D341Med (cell line): ENCODE measurements at places on chromosomes 4 and X.

DNA sequence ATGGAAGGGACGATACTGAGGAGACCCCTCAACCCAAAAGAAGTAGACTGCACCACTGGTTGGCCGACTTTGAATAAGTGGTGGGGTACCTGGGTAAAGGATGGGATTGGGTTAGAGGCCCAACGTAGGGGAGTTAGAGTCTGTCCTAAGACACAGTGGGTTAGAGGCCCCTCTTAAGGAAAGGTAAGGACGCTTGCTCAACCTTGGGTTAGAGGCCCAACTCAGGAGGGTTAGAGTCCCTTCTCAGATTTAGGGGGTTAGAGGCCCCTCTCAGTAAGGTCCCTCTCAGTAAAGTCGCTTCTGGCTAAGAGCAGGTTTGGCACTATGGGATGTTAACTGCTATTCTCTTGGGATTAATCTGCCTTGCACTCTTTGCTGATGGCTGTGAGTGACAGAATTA, 81.3 kb downstream of the ACOX3 start:
- DNase-seq: no peak

DNA sequence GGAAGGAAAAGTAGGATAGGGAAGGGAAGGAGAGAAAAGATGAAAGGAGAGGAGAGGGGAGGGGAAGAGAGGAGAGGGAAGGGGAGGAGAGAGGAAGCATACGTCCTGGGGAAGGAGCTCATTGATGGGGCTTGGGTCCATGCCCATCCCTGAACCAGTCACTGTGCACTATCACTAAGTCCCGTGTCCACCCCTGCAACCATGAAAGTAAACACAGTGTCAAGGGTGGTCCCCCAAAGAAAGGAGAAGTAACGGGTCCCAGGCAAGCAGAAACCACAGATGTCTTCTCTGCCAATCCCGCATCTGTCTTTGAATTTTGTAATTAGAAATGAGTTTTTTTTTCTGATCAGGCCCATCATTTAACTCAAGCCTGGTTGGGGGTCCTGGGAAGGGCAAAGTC, 55.2 kb downstream of the LGI2 start:
- DNase-seq: no peak

DNA sequence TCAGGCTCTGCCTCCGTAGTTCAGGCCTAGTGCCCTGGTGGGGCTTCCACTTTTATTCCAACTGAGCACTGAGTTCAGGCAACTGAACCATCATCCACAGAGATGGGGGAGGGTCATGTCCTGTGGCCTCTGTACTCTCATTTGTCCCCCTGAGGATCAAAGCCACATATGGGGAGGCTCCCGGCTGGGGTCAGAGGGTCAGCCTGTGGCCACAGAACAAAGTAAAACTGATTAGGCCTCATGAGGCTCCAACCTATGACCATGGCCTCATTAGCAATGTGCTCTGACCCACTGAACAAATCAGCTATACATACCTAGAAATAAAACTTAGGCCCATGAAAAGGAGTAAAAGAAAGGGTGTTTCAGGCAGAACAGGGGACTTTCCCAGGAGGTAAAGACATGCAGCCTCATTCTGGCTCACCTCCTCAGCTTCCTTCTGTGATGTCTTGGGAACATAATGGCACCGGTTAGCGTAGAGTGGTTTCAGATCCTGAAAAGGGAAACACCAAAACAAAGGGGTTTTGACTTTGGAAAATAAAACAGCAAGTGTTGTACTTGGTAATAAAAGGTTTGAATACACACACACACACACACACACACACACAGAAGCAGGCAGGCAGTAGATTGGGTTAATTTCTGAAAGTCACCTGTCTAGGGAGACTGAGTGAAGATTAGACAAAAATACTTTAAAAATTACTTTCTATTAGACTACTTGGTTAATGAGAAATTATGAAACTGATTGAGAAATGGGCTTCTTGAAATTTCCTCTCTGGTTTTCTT, 24.3 kb downstream of the TMEM255A start:
- DNase-seq: no peak

- no peak for DNase-seq
Measured at GRCh38 chr4:153595894-153596601, 88.0 kb upstream of the TLR2 start.

GRCh38 chrX:102712216-102712966, at the start of gene GPRASP2:
Gene GPRASP2, plus strand, starts transcription at chrX:102712448. Its CDS starts 2,422 bp downstream, at chrX:102714870.
- peak; percentile 56 for DNase-seq

DNA sequence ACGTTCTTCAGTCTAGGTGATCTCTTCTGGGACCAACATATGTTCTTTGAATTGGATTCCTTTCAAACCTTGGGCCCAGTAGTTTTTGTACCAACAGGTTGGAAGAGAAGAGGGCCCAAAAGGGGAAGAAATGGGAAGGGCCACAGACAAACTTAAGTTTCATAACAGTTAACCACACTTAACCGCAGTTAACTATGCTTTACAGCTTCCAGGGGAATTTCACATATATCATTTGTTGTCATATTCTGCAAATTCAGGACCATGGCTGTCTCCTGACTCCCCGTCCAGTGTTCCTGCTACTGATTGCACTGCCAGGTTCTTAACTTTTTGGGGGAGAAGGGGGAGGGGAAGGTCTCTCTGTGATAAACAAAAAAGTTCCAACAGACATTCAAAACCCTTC, 34.6 kb downstream of the RTL5 start:
- DNase-seq: no peak

- DNase-seq: no peak
Measured at GRCh38 chr4:75016472-75016871, 83.6 kb downstream of the PARM1 start.

DNA sequence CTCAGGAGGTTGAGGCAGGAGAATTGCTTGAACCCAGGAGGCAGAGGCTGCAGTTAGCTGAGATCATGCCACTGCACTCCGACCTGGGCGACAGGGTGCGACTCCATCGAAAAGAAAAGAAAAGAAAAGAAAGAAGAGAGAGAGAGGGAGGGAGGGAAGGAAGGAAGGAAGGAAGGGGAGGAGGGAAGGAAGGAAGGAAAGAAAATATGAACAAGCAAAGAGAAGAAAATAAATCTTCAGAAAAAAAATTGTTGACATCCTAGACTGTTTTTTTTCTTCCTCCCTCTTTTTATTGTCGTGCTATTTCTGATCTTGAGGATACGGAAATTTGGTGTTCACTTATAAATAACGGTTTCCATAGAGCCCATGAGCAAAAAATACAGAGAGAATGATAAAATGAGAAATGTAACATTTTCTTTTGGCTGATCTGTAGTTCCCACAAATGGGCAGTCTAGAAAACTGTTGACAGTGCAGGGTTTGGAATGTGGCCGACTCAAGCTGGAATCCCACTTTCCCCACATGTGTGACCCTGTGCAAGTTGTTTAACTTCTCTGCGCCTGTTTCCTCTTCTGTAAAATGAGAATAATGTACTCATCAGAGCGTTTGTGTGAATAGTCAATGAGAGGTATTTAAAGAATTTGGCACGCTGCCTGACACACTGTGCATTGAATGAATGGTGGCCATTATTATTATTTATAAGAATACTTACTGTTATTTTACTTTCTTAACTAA, 19.4 kb downstream of the SORBS2 start:
- no peak for DNase-seq

GRCh38 chr4:1978741-1979476, 29.9 kb downstream of the NELFA start:
- DNase-seq: no peak

GRCh38 chr4:149964001-149964796, 114.0 kb upstream of the DCLK2 start:
- DNase-seq: no peak

GRCh38 chr4:5114950-5115349, 63.7 kb downstream of the STK32B start:
- DNase-seq: no peak

- no peak for DNase-seq
Measured at GRCh38 chrX:21837056-21837455, 2.4 kb upstream of the MBTPS2 start.

DNA sequence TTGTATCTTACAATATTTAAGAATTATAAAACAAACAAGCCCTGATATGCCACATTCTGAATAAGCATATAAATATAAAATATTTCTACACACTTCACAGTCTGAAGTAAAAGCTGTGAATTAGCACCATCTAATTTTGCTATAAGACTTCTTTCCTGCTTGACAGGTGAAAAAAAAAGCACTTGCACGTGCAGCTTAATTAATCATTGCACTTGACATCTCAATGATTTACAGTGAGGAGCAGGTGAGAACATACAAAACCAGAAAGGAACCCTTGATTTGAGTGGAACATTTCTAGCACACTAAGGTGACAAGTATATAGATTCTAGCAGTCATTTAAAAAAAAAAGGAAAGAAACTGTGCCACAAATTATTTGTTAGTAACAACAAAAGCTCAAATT, 47.9 kb downstream of the CHIC2 start:
- DNase-seq: no peak

- peak; percentile 58 for DNase-seq
Measured at GRCh38 chr4:154491341-154492271, at the start of gene DCHS2. Gene DCHS2, minus strand, starts transcription at chr4:154491799. Its CDS starts 444 bp downstream, at chr4:154491355.

DNA sequence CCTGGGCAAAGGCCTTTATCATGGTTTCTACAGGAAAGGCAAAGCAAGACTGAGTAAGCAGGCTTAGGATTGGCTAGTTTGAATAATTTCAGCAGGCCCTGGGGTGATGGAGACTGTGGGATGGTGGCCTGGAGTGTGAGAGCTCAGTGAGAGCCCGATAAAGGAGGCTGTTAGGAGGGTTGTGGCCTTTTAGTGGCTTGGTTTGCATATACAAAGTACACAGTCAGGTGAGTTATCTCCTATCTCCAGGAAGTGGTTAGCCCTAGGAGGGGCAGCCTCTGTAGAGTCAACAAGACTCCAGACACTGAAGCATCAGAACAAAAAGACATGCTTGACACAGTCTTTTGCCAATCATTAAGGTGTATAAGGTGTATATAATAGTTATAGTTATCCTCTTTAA, 157.2 kb downstream of the CFAP299 start:
- no peak for DNase-seq

- no peak for DNase-seq
Measured at GRCh38 chr4:183366206-183366835, 44.1 kb upstream of the CLDN24 start.

GRCh38 chrX:15882704-15883539, 28.3 kb upstream of the AP1S2 start:
- DNase-seq: no peak

GRCh38 chr4:54971474-54971950, 153.9 kb downstream of the KDR start:
- peak; percentile 61 for DNase-seq

DNA sequence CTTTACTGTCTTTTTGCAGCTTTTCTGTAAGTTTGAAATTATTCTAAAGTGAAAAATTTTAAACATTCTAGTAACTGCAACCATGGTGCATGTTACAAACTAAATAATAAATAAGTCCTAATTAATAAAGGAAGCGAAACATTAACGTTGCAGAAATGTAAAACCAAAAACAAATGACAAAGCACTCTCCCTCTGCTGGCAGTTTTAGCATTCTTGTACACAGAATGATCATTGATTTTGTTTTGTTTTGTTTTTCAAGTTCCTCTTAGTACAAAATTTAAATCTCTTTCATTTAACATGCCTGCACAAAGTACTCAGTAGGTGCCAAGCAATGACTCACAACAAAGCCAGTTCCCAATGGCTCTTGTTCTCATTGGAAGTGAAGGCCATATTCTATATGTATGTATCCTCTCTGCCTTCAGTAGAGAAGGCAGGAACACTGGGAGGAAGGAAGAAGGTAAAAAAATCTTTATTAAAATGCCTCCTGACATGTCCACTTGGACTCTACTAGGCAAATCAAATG, 13.7 kb upstream of the TMSB4X start:
- DNase-seq: no peak

DNA sequence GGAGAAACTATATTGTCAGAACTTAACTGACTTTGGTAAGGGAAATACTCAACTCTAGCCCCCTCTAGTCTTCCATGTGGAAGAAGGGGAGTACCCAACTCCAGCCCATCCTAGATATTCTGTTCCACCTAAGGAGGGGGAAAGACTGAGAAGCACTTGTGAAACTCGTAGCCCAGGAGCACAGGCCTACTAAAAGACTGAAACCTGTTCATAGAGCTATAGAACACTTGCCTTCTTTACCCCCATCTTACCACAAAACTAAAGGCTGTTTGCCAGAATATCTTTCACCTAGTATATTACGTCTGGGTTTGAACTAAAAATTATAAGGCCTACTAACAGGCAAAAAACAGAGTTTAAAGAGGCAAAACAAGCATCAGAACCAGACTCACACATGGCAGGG, 15.5 kb downstream of the CLDN22 start:
- DNase-seq: no peak

- no peak for DNase-seq
Measured at GRCh38 chr4:28621591-28621990, 1761.0 kb downstream of the STIM2 start.

GRCh38 chr4:65241257-65241997, 428.9 kb downstream of the EPHA5 start:
- no peak for DNase-seq

GRCh38 chrX:40174001-40174853, 76.5 kb upstream of the BCOR start:
- DNase-seq: no peak

- DNase-seq: no peak
Measured at GRCh38 chr4:77047037-77047436, 28.8 kb downstream of the CCNI start.

DNA sequence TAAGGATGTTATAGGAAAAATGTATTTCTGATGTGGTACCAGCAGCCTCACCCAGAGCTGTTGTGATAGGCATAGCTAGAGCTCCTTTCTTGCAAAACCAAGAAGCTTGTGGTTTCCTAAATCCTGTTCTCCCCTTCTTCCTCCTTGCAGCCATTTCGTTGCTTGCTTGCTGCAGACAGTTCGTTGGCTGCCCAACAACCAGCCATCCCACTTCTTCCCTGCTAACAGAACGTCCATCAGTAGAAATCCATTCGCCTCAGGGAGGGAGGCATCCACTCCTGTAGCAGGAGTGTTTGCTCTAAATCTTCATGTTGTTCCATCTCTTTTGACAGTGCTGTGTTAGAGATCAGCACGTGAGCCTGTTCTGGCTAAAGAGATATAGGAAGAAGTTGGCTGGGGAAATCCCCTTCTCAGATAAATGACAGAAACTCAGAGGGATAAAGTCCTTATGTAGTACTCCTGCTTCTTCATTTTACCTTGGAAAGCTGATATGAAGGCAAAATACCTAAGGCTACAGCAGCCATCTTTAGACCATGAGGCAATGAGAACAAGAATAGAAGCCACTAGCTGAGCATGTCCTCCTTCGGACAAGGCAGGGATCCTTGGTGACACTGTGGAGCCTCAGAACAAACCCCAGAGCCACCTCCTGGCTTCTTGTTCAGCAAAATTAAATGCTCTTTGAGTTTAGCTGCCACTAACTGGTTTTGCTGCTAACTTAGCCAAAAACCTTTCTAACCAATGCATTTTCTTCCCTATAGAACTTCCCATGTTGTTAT, 68.4 kb upstream of the RELL1 start:
- no peak for DNase-seq

GRCh38 chr4:141427726-141428296, 207.1 kb downstream of the ZNF330 start:
- DNase-seq: no peak
